ENCODE measurements at places on chromosomes 12 and 14.

- no peak for DNase-seq
Observed at GRCh38 chr14:34003082-34003668, 52.3 kb upstream of the EGLN3 start.

- no peak for DNase-seq
Observed at GRCh38 chr12:110737532-110737931, 5.2 kb downstream of the PPP1CC start.

GRCh38 chr12:85617307-85618091 lies 218.7 kb downstream of the RASSF9 start:
- no peak for DNase-seq

GRCh38 chr12:61610143-61610542 lies 650.1 kb upstream of the USP15 start:
- no peak for DNase-seq

GRCh38 chr12:52349196-52349595 lies 18.1 kb downstream of the KRT85 start:
- DNase-seq: no peak

DNA sequence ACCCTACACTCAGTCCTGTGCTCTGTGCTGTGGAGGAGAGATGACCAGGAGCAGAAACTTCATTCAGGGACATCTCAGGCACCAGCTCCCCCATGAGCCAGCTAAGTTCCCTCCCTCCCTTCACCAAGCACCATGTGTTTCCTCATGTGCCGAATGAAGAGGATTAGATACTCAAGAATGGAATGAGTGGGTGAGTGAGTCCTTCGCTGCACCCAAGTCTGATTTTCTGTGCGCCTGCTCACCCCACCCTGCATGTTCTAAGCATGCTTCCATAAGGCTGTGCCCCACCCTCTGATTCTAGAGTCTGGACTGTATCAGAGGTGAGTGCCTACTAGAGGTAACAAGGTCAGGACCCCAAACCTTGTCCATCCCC lies 12.1 kb downstream of the SERPINA5 start:
- no peak for DNase-seq

GRCh38 chr12:58774731-58775130 lies 145.6 kb downstream of the LRIG3 start:
- DNase-seq: no peak

- DNase-seq: no peak
Observed at GRCh38 chr14:103732868-103733620, 17.4 kb downstream of the ZFYVE21 start.

GRCh38 chr12:50261654-50262053 lies 21.7 kb downstream of the LIMA1 start:
- no peak for DNase-seq

DNA sequence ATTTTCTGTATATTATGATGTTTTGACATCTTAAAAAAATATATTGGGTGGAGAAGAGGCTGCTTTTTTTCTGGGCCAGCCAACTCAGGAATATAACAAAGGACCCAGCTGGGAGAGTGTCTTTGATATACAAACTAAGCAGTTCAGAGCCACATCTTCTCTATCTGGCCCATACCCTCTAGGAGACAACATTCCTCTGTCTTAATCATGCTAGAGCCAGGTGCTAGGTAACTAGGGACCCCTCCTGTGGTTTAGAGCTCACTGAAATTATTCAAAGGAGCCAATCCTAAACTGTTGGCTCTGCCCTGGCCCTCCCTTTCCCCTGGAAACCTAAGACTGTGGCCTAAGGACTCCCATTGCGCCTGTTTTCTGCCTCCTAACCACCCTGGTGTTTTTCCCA lies 193.1 kb upstream of the DIO2 start:
- DNase-seq: no peak

DNA sequence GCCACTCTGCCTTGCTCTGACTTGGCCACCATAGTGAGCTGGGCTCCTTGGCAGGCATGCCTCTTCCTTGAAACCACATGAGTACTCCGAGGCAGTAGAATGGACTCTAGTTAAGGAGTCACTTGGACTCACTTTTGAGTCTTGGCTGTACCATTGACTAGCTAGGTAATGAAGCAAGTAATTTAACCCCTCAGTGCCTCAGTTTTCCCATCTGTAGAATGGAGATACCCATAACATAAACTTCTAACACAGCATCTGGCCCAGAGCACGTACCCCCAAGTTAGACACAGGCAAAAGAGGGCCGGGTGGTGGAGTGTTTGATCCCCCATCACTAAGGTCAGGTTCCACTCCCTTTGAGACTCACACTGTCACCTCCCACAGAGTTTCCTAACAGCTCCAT lies 8.3 kb downstream of the KRT77 start:
- no peak for DNase-seq

DNA sequence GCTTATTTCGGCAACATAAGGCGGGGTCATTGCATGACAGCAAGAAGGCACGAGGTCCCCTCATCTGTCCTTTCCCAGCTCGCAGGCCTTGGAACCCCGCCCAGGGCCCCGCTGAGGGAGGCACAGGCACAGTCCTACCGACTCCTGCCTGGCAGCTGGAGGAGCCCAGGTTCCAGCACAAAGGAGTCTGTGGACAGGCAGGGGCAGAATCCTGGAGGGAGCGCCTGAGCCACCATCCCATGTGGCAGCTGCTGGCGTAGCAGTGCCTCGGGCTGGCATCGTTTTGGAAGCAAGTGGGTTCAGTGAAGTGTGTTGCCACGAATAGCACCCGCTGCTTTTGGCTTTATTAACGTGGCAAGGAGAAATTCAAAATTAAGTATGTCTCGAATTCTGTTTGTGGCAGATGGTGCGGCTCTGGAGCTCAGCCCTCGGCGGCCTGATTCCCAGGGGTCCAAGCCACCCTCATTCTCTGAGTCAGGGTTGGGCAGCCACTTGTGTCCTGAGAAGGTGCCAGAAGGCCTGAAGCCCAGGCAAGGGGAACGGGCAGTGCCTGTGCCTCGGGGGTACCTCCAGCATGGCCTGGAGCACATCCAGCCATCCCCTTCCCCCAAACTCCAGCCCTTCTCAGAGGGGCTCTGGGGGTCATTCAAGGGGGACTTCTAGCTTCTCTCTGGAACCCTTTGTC lies 35.9 kb downstream of the SLC8B1 start:
- DNase-seq: no peak

DNA sequence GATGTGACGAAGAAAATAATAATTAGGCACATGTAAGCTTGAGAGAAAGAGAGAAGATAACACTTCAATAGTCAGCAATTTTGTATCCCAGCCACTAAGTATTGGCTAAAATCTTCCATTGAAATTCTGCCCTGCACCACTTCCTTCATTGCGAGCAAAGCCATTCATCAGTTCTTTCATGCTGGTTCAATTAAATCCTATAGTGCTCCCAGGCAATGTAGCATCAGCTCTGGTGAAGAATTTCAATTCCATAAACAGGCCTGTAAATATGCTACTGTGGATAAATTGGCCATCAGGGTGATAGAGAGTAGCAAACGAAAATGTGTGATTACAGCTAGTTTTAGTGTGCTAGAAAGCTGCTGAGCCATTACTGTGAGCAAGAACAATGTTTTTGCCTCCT lies 24.7 kb downstream of the RPL10L start:
- no peak for DNase-seq

DNA sequence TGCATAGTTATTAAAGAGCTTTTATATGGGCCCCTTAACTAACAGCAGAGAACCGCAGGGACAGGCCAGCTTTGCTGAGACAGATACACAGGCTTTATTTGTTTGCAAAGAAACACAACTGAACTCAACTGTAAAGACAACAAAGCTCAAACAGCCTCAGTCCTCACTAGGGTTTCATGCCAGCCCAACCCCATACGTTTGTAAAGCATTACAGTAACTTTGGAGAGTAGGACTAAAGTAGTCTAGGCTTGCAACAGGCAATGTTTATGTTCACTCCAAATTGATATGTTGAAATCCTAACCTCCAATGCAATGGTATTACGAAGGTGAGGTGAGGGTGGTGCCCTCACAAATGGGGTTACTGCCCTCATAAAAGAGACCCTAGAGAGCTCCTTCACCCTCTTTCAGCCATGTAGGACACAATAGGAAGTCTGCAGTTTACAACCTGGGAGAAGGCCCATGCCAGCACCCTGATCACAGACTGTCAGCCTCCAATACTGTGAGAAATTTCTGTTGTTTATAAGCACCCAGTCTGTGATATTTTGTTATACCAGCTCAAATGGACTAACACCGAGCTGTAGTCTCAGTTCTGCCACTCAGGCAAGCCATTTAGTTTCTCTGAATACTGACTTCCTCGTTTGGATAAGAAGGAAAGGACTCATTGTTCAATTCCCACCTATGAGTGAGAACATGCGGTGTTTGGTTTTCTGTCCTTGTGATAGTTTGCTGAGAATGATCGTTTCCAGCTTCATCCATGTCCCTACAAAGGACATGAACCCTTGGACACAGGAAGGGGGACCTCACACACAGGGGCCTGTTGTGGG lies 35.2 kb downstream of the PPM1H start:
- no peak for DNase-seq
